ENCODE measurements at places on chromosomes 12 and 14. TPM values are rescaled to one million over a fixed set of nuclear protein-coding genes. Genes with fewer than 3 reads are reported as not detected.

STAB2 gene
- total RNA-seq: not detected

KLC1 gene
- total RNA-seq: 195 TPM

SLC17A8 gene
- not detected for total RNA-seq

OASL gene
- total RNA-seq: not detected

FZD10 gene
- not detected for total RNA-seq

TMBIM6 gene
- total RNA-seq: 339 TPM

COL2A1 gene
- total RNA-seq: not detected

INSM2 gene
- not detected for total RNA-seq

Data from cardiac atrium fibroblast (primary cell).